ENCODE measurements at places on chromosomes 11 and 22.

DNA sequence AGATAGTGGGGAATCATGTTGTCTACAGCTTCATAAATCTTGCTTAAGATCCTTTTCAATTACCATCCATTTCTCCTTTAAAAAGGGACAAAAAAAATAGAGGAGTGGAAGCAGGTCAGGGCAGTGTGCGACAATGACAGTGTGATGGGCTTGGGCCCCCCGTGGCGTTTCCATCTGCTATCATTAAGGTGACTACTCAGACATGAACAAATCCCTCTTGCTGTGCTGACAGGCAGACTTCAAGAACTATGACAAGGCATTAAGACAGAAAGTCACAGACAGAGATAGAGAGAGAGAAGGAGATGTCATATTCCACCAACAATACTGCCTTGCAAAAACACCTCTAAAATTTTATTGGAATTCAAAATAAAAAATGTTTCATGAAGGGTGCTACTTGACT, 263.2 kb downstream of the DCDC1 start:
- DNase-seq: no peak

- no peak for DNase-seq
Observed at GRCh38 chr22:23226497-23226850, 46.2 kb downstream of the BCR start.

GRCh38 chr11:74208507-74208906, 37.4 kb downstream of the PPME1 start:
- DNase-seq: no peak

DNA sequence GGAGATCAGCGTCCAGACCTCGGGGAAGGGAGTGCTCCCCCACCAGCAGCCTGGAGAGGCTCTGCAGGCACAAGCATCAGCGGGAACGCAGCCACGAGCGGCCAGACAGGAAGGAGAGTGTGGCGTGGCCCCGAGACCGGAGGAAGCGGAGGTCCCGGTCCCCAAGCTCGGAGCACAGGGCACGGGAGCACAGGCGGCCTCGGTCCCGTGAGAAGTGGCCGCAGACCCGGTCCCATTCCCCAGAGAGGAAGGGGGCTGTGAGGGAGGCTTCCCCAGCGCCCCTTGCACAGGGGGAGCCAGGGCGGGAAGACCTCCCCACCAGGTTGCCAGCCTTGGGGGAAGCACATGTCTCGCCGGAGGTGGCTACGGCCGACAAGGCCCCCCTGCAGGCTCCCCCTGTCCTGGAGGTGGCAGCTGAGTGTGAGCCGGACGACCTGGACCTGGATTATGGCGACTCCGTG, 6.9 kb downstream of the IRF7 start:
- DNase-seq: no peak

DNA sequence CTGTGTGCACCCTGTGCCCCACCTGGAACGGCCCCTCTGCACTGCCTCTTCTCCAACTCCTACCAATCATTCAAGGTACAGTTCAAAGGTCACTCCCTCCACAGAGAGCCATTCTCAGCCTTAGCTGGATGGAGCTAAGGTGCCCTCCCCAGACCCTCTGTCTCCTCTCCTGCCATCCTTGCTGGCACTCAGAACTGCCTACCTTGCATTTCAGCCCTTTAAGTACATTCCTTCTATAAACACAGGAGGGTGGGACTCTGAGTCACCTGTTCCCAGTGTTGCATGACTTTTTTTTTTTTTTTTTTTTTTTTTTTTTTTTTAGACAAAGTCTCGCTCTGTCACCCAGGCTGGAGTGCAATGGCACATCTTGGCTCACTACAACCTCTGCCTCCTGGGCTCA, 8.6 kb downstream of the TTLL1 start:
- DNase-seq: no peak

DNA sequence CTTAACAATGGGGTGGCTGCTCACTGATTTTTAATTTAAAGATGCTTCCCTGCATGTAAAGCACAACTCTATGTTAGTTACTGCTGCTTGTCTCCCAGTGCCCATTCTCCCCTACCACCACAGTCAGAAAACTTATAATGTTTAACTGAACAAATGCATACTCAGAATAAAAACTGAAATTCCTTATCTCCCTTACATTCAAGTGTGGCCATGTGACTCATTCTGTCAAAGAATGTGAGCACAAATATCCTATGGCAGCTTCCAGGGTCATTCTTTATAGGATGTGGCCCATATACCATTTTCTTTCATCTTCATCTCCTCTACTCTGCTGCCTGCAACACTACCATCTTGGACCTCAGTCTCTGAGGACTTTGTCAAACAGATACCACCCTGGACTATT, 374.8 kb downstream of the DYNC2H1 start:
- no peak for DNase-seq

DNA sequence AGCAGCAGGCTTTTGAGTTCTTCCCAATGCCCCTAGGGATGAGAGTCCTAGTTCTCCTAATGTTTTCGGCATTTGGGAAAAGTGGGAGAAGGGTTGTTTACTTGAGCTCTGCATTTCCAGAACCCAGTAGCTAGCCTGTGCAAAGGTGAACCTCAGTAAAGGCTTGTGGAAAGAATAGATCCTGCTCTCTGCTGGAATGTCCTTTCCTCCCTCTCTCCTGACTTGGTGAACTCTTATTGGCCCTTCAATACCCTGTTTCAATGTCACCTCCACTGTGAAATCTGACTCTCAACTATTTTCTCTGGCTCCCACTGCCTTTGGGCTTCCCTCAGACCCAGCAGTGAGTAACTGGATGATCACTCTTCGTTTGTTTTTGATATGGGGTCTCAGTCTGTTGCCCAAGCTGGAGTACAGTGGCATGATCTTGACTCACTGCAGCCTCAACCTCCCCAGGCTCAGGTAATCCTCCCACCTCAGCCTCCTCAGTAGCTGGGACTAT, 2.4 kb upstream of the UVRAG start:
- no peak for DNase-seq

DNA sequence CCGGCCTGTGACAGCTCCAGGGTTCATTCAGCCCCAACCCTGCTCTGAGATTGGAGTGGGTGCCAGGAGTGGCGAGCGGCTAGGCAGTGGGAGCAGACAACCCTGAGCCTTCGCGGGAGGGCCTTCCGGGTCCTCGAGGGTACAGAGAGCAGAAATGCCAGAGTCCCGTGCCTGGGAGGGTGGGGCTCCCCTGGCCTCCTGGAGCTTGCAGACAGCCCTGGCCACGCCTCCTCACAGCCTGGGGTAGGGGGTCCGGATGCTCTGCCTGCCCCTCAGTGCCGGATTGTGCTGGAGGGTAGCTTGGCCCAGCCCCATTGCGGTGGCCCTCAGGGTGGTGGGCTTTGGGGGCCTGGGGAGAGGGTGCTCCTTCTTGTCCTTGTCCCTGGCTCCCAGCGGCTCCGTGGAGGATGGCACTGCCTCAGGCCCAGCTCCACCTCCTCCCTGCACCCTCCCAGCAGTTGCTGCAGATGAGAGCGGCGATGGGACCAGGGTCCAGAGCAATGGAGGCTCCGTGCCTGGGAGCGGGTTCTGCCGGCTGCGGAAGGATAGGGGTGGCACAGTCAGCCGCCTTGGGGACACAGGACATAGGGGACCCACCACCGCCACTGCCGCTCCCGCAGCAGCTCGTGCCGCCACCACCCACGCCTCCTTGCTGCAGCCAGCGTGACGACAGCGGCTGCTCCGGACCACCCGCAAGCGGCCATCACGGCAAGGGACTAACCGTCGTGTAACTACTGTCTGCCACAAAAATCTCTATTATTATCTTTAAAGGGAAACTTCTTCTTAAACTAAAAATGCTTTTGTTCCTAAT, 34.9 kb upstream of the OR10G7 start:
- no peak for DNase-seq

GRCh38 chr22:42841444-42841843, 15.6 kb downstream of the ARFGAP3 start:
- DNase-seq: no peak

- no peak for DNase-seq
Observed at GRCh38 chr11:128394431-128395089, 192.8 kb downstream of the ETS1 start.

GRCh38 chr11:114845766-114846415, 167.6 kb downstream of the NXPE2 start:
- DNase-seq: no peak

GRCh38 chr11:79902493-79902892, 461.7 kb upstream of the TENM4 start:
- no peak for DNase-seq

- DNase-seq: no peak
Observed at GRCh38 chr11:76781807-76782530, 1.2 kb upstream of the TSKU start.

DNA sequence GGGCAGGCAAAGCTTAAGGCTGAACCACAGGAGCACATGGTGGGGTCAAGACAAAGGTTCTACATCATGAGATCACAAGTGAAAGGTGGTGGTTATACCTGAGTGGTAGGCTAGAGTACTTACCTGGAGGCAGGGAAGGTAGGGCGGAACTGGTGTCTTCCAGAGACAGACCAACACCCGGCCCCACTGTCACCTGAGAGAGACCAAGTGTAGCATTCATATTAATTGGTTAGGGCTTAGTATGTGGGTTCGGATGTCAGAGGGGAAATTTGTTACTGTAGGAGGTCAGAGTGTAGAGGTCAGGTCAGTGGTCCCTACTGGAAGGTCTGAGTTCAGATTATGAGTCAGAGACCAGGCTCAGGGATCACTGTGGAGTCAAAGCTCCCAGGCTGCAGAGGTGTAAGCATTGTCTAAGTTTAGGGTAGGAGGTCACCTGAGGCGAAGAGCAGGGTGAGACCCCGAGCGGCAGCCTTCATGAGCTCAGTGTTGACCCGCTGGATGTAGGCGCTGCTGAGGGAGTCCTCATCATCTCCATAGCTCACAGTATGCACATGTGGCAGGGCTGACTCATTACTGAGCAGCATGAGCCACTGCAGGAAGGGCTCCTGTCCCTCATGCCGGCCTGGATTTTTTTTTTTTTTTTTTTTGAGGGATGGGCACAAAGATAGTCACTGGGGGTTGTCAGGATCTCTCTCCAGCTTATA, 3.2 kb downstream of the TPP1 start:
- DNase-seq: no peak

DNA sequence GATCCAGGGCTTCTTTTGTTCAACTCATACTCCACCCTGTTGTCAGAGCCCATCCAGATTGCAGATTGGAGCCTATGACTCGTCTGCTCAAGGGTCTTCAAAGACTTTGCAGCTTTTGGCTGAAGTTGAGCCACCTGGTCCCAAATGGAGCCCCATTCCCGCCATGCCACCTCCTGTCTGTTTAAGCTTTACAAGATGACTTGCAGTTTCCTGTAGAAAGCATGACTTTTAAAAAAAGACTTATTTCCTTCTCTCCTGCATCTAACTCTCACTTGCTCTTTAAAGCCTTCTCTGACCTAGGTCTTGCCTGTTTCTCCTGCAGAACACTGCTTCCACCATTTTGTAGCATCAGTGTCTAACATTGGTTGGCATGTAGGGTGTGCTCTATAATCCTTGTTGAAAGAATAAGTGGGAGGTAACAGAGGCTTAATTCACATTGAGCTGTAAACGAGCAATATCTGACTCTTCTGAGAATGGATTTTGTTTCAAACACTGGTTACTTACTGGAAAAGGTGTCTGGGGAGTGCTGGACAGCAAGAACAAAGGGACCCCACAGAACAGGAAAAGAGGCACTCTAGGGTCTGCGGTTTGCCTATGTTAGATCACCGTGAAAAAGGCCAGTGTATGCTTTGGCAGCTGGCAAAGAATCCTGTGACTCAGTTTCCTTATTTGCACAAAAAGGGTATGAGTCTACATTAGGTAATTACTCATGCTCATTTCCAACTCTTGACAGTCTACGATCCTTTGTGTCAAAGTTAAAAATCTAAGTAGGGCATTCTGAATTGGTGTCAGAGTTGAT, 30.3 kb downstream of the NF2 start:
- no peak for DNase-seq

- DNase-seq: no peak
Observed at GRCh38 chr11:15607361-15608036, 492.8 kb downstream of the INSC start.

DNA sequence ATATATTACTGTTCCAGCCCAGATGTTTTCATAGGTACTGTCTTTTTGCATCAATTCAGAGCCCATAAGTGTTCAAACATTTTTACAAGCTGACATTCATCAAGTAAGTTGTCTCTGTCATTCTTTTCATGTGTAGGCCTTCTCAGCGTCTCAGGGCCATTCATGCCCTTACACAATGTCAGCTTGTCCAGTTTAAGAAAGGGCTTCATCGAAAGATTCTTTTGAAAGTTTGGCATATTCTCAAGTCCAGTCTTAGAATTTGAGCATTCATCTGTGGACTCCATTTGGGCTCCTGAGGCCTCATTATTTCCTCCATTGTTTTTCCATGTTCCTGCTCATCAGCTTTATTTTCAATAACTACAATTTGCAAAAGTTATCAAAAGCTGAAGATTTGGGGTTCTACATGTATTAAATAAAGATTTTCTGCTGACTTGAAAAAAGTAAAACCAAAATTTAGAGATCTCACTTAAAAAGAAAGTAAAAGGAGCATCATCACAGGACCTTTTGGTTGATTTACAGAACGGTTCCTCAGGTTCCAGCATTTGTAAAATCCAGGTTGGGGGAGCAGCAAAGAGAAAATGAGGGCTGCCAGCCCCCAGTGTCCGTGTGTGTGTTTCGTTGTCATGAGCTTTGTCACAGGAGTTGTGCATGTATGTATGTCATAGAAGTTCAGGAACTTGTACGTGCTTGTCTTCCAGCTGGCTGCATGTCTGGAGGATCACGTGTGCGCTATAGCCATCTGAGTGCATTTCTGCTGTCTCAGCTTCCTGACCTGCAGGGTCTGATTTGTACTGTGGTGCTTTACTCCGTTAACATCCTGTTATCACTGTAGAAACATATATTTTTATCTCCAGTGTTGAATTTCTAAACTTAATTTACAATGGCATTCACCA, 15.6 kb downstream of the MOV10L1 start:
- no peak for DNase-seq

GRCh38 chr11:45859661-45860140, 12.4 kb downstream of the CRY2 start:
- no peak for DNase-seq

DNA sequence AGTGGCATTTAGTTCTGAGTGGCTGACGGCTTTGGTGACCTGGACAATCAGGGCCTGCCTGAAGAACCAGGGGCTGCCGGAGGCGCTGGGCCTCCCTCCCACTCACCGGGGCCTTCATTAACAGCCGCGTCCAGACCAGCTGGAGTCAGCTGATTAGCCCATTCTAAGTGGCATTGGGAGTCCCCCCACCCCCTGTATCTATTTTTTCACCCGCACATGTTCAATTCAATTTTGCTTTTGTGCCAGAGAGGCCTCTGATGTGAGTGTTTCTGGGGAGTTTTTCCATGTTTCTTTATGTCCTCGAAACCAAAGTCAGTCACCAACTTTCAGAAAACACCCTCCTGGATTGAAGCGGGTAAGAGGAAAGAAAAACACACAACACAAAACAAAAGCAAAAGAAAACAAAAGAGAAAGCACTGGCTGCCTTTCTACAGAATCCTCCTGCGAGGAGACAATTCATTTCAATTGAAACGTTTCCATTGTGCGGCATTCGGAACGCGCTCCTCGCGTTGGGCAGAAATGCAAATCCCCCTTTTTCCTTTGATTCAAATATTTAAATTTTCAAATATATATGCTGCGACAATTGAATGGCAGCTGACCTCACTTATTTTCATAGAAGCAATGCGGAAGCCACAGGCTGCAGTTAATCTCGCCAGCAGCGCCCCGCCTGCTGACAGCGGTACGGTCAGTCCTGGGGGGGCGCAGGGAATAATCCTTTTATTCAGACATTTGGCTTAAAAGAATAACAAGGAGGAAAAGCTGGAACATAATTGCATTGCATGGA, 17.7 kb downstream of the CDKN1C start:
- no peak for DNase-seq

Measured in SHP77 (cell line).